ENCODE measurements at places on chromosomes 5 and 9.
A peak's percentile ranks its signal among the peaks of the same experiment; 100 is the strongest.

DNA sequence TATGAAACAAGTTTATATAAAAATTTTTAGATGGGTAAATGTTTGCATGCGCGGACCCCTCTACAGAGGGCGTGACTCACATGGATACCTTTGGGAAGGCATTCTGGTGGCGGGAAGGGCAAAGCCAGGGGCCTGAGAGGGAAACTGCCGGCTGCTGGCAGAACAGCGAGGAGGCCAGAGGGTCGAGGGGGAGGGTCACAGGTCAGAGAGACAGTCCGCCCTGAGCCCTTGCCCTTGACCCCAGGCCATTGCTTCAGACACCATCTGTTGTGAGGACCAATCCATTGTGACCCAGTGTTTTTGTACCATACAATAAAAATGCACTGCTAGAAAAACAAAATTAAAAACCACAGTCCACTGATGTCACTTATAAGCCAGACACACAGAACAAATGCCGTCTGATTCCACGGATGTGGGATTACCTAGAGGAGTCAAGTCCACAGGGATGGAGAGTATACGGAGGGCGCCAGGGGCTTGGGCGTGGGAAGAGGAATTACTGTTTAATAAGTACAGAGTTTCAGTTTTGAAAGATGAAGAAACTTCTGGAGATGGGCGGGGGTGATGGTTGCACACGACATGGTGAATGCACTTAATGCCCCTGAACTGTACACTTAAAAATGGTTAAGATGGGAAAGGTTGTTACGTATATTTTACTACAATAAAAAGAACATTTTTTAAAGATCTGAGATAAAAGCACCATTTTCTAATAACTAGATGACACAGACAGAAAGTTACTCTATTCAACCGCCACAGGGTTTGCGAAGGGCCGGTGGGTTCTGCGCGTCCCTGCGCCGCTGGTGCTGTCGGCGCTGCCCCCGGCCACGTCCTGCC is 12.0 kb downstream of the BTNL9 start:
- DNase-seq, result no peak

- no peak for DNase-seq
Observed at GRCh38 chr5:74337984-74338310, 302.6 kb downstream of the ENC1 start.

DNA sequence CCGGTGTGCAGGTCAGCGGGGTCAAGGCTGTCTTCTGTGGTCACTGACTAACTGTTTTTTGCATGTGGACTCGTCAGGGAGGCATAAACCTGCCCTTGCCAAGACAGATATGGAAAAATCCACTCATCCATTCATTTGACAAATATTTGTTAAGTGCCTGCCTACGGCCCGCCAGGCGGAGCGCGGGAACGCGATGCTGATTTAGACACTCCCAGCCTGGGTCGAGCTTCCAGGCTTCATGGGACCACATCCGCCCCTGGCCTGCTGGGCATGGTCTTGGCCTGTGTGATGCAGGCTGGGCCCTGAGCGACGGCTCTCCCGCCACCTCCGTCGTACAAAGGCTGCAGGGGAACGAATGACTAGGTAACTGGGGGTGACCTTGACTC is 18.1 kb downstream of the MYMK start:
- no peak for DNase-seq

- no peak for DNase-seq
Observed at GRCh38 chr5:147483961-147484707, 25.7 kb downstream of the DPYSL3 start.

GRCh38 chr5:135076801-135077200 is 42.8 kb upstream of the PITX1 start:
- DNase-seq, result no peak

GRCh38 chr5:139960723-139961383 is 82.2 kb downstream of the NRG2 start:
- no peak for DNase-seq

DNA sequence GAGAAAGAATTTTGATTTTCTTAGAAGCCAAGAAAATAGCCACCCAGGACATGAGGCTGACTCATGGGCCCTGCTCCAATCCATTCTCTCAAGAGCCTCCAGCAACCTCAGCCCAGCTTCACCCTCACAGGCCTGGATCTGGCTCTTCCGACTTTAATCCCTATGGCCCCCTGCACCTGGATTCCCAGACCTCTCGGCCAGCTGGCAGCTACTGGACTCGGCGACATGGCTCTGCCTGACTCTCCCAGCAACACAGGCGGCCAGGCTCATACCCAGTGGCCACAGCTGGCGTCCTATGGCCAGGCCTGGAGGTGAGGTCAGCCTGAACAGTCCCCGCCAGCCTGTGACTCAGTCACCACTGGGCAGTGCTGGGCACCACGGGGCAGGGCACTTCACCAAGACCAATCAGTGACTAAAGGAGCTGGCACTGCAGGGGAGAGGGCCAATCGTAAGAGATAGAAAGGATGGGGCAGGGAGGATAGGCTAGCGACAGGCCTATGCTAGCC is 6.2 kb upstream of the PDLIM4 start:
- DNase-seq, result no peak

- no peak for DNase-seq
Observed at GRCh38 chr5:150164211-150164980, 2.2 kb upstream of the CDX1 start.

DNA sequence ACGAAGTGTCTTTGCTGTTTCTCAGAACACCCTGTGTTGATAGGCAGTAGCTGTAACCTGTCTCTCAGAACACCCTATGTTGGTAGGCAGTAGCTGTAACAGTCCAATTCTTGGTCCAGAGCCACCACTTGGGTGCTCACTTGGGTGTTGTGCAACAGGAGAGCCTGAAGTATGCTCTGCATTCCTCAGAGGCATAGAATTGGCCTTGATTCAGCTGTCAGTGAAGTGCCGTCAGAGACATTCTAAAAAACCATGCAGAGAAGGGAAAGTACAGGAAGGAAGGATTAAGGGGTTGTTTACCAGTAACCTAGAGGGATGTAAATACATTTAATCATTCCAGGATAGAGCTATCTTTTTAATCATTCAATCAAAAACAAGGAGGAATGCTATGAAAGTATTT is 231.2 kb downstream of the ARRDC3 start:
- DNase-seq, result no peak

DNA sequence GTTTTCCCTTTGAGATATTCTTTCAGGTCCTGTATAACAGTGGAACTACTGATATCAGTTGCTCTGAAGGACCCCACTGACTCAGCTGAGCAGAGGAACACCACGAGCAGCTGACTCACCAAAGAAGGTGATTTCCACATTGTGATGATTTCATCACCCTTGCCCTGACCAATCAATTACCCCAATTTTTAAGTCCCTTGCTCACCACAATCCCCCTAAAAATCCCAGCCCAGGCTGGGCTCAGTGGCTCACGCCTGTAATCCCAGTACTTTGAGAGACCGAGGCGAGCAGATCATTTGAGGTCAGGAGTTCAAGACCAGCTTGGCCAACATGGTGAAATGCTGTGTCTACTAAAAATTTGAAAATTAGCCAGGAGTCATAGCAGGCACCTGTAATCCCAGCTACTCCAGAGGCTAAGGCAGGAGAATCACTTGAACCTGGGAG is 125.3 kb upstream of the ABCA1 start:
- no peak for DNase-seq

- no peak for DNase-seq
Observed at GRCh38 chr5:150394912-150395687, 17.6 kb downstream of the CD74 start.

GRCh38 chr5:150514708-150515211 is 6.8 kb downstream of the NDST1 start:
- DNase-seq, result no peak

DNA sequence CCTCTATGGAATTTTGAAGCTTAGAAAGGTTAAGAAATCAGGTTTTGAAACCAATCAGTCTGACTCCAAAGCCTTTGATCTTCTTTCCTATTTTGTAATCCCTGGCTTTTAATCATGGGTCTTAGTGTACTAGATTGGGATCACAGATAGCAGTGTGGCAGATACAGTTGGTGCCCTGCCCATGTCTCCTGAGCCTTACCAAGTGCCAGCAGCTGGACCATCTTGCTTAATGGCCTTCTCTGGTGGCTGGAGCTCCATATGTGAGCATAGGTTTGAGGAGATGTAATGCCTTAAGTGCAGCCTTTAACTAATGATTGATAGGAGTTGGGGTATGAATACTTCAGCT is 16.7 kb upstream of the RIC1 start:
- DNase-seq, result no peak

DNA sequence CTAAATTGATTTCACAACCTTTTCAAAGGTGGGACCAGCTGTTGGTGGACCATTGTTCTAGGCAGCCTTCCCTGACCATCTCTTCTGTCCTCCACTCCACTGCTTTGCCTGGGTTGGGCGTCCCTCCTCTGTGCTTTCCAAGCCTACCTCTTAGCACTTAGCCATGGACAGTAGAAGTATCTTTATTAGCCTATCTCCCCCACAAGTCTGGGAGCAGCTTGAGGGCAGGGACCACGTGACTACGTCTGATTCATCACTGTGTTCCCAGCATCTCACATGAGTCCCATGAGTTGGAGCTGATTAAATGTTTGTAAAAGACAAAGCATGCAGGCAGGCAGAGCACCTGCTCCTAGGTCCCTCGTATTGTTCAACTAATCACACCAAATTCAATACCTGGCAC is 20.9 kb downstream of the MORN5 start:
- DNase-seq, result peak; percentile 41

- DNase-seq, result no peak
Observed at GRCh38 chr5:42591015-42591414, 165.6 kb upstream of the CCDC152 start.

GRCh38 chr5:101782352-101783103 is 513.6 kb downstream of the SLCO4C1 start:
- no peak for DNase-seq

All from brain pericyte (primary cell).